ENCODE measurements at places on chromosomes 6 and 20.

- no peak overlapping the region for H3K4me3 ChIP-seq
- peaks cover 40% of the 10 kb centered on the region for H3K4me1 ChIP-seq
- no peak for DNase-seq
These were observed 10.8 kb downstream of the NPBWR2 start for GRCh38 chr20:64096535-64096934.

DNA sequence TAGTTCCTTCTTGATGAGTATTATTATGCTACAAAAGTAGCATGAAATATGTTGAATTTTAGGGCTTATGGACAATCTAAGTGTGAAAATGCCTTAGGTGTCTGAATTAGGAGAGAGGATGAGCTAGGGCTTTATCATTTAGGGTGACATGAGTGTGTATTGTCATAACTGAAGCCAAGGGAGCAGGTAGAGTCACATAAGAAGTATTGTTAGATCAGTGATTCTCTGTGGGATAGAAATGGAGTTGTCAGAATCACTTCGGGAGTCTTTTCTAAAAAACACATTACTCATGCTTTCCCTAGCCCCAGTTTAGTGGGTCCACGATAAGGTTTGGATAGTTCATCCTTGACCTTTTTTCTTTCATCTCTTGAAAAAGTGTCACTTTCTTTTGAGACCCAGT, 16.4 kb downstream of the ZFAND3 start:
- peaks cover 54% of the 10 kb centered on the region for H3K4me1 ChIP-seq
- no peaks in the 10 kb centered on the region for H3K27me3 ChIP-seq
- no peak overlapping the region for H3K4me3 ChIP-seq
- no peak for DNase-seq
- H3K27ac ChIP-seq: peak overlapping the region; percentile 22

DNA sequence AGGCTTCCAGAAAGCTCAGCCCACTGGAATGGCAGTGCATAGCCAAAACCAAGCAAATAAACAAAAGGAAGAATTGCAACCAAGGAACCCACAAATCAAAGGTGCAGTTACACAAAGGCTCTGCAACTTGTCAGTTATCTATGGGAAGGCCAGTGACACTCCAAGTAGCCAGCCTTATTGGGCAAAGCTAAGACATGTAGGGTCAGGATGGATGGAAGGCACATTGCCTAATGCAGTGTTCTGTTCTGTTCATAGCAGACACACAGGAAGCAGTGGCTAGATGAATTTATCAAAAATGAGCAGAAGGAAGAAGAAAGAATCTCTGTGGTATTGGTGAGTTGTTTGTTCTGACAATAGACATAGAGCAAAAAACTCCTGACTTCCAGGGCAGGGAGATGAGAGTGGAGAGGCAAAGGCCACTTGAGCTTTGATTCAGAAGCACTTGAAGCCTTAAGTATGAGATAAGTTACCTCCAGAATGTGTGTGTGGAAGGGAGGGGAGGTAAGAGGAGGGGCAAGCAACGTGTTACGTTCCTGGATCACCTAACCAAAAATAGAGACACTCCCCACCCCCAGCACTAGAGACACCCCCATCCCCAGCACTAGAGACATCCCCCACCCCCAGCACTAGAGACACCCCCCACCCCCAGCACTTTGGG, 57.9 kb upstream of the AKAP12 start:
- no peak overlapping the region for H3K27ac ChIP-seq
- peaks cover 23% of the 10 kb centered on the region for H3K27me3 ChIP-seq
- no peaks in the 10 kb centered on the region for H3K4me1 ChIP-seq
- no peaks in the 10 kb centered on the region for H3K36me3 ChIP-seq
- no peak overlapping the region for H3K4me3 ChIP-seq

- H3K36me3 ChIP-seq: no peaks in the 10 kb centered on the region
- no peaks in the 10 kb centered on the region for H3K4me1 ChIP-seq
- H3K4me3 ChIP-seq: no peak overlapping the region
- H3K27me3 ChIP-seq: no peaks in the 10 kb centered on the region
These were observed 257.7 kb upstream of the NT5E start for GRCh38 chr6:85192186-85192585.

DNA sequence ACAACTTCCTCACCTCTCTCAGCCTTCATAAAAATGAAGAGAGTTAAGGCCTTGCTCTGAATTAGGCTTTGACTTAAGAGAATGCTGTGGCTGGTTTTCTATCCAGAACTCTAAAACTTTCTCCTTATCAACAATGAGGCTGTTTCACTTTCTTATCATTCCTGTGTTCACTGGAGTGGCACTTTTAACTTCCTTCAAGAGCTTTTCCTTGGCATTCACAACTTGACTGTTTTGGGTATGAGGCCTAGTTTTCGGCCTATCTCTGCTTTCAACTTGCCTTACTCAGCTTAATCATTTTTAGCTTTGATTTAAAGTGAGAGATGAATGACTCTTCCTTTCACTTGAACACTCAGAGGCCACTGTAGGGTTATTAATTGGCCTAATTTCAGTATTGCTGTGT, 4.3 kb upstream of the LOC128125822 start:
- no peak overlapping the region for H3K27ac ChIP-seq
- no peak for DNase-seq
- peaks cover 8% of the 10 kb centered on the region for H3K4me1 ChIP-seq

- no peaks in the 10 kb centered on the region for H3K27me3 ChIP-seq
- no peak overlapping the region for H3K27ac ChIP-seq
- no peaks in the 10 kb centered on the region for H3K36me3 ChIP-seq
- no peak overlapping the region for H3K4me3 ChIP-seq
These were observed 97.9 kb downstream of the GJA1 start for GRCh38 chr6:121533321-121533841.

GRCh38 chr20:5085380-5085779, 34.4 kb downstream of the PCNA start:
- H3K27ac ChIP-seq: no peak overlapping the region
- no peak overlapping the region for H3K4me3 ChIP-seq
- H3K27me3 ChIP-seq: no peaks in the 10 kb centered on the region
- H3K4me1 ChIP-seq: peaks cover 37% of the 10 kb centered on the region
- DNase-seq: no peak

DNA sequence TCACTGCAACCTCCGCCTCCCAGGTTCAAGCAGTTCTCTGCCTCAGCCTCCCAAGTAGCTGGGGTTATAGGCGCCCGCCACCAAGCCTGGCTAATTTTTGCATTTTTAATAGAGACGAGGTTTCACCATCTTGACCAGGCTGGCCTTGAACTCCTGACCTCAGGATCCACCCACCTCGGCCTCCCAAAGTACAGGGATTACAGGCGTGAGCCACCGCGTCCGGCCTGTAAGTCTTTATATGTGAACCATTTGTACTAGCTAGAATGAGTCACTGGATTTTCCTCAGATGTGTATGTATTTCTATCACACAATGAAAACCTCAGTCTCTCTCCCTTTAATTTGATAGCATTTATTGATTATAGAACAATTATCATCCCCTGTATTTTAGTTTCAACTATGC, 34.0 kb downstream of the ITCH start:
- DNase-seq: no peak
- H3K27ac ChIP-seq: no peak overlapping the region
- H3K4me1 ChIP-seq: peaks cover 13% of the 10 kb centered on the region
- H3K36me3 ChIP-seq: peaks cover 61% of the 10 kb centered on the region

GRCh38 chr6:84560436-84561390, 203.7 kb downstream of the TBX18 start:
- H3K36me3 ChIP-seq: no peaks in the 10 kb centered on the region
- H3K27me3 ChIP-seq: no peaks in the 10 kb centered on the region
- no peaks in the 10 kb centered on the region for H3K4me1 ChIP-seq
- DNase-seq: no peak

Data from activated B cell treated with CpG ODN at 0.5 μM for 24 hours (primary cell).